ENCODE measurements at places on chromosomes 1 and 21. TPM values are rescaled to one million over a fixed set of nuclear protein-coding genes. Genes with fewer than 3 reads are reported as not detected.

DNA sequence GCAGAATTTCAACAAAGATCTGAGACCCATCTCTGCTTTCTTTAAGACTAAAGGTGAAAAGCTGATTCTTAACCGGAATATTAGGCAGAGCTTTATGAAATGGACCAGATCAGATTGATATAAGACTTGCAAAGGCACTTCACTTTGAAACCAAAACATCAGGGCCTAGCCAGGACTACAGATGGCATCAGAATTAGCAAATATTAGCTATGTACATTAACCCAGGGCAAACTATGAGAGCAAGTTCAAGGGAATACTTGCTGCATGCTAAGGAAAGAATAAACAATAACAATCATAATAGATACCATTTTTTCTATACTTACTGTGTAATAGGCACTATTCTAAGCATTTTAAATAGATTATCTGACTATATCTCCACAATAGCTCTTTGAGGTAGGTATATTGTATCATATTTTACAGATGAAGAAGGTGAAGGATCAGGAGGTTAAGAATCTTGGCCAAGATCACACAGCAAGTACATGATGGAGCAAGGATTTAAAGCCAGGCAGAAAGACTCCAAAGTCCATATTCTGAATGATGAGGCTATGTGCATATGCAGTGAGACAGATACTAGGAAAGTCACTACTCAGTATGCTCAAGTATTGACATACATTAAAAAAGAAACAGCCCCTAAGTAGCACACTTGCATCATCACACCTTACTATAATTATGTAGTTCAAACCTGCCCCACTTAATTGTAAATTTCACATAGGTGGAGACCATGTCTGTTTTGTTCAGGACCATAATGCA lies 209.3 kb upstream of the PKN2 start:
- DNase-seq, result no peak
- H3K27me3 ChIP-seq, result no peaks in the 10 kb centered on the region
- no peak overlapping the region for H3K4me3 ChIP-seq
- no peaks in the 10 kb centered on the region for H3K36me3 ChIP-seq

DNA sequence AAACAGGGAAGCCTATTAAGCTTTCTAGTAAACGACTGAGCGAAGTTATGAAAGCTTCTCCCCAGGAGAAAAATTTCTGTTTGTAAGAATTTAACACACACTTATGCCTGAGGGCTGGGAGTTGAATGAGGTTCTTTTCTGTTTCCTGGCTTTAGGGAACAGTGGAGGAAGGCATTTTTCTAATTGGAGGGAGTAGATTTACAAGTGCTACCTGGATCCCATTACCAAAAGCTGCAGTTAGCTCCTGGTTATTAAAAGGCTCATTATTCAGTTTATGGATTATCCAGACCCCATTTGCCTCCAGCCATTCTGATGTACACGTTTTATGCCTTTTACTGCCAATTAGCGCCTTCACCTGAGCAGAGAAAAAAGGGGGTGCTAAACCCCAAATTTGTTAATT lies 7.5 kb downstream of the ST6GALNAC3 start:
- H3K27ac ChIP-seq, result no peak overlapping the region
- no peaks in the 10 kb centered on the region for H3K4me1 ChIP-seq
- H3K36me3 ChIP-seq, result no peaks in the 10 kb centered on the region
- no peak overlapping the region for H3K4me3 ChIP-seq

DNA sequence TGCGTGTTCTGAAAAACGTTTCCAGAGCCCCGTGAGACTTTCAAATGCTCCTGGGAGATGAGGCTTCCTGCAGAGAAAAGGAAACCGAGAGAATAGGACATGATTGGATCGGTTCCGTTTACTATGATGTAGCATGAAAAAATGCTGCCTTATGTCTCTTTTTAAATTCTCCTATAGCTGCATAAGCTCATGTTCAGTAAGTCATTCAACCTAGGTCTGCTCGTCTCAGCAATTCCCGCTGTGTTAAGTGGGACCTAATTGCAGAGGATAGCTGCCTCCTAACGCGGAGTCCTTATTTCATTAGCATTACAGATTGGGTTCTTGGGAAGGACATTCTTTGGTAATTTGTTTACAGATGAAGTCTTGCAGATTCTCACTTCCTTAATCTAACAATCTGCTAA lies 165.3 kb downstream of the GALNT2 start:
- no peak overlapping the region for H3K27ac ChIP-seq
- H3K4me3 ChIP-seq, result peak overlapping the region; percentile 12
- peak; percentile 40 for DNase-seq
- H3K4me1 ChIP-seq, result peaks cover 25% of the 10 kb centered on the region
- no peaks in the 10 kb centered on the region for H3K36me3 ChIP-seq

DNA sequence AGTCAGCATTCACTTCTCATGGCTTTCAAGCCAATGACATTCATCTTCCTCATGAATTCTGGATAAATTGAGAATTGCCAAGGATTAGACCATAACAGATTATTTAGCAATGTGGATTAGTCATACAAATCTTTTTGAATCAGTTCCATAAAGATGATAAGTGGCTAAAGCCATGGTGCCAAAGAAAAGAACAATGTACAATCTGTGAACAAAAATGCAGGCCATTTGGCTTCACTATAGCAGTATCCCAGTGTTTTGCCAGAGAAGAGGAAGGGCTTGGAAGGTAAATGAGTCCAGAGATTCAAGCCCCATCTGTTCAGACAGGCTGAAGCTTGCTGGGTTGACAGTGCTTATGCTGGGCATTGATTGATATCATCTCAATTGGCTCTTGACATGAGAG lies 376.4 kb upstream of the LRRC7 start:
- no peak overlapping the region for H3K27ac ChIP-seq
- H3K36me3 ChIP-seq, result no peaks in the 10 kb centered on the region
- no peak overlapping the region for H3K4me3 ChIP-seq
- DNase-seq, result no peak
- no peaks in the 10 kb centered on the region for H3K4me1 ChIP-seq

COL8A2 gene
- 3.5 TPM for total RNA-seq
